ENCODE measurements at places on chromosomes 3 and 15.

GRCh38 chr15:57432141-57432741, 55.9 kb downstream of the CGNL1 start:
- DNase-seq: no peak

DNA sequence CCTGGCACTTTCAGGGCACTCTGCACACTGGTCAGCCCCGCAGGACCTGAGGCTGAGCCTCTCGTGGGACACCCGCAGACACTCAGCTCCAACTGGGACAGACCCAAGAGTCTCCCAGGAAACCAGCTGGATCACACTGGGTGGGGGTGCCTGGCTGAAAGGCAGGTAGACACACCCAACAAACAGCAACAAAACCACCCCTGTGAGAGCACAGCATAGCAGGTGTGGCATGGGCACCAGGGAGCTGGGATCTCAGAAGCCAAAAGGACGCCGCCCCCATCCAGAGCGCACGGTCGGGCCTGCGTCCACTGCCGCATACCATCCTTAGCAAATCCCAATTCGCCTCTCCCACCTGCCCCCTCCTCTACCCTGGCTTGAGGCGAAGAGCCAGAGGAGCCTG, 154.2 kb upstream of the LINGO1 start:
- no peak for DNase-seq

- DNase-seq: no peak
Observed at GRCh38 chr3:46027021-46027705, at the start of gene XCR1. XCR1 (minus strand) TSS chr3:46027483; CDS start chr3:46021947, 5,536 bp downstream.

GRCh38 chr3:17745301-17745700, 2.9 kb upstream of the TBC1D5 start:
- DNase-seq: no peak

- no peak for DNase-seq
Observed at GRCh38 chr3:62125380-62125779, 248.0 kb downstream of the FEZF2 start.

GRCh38 chr15:39645138-39645975, 64.5 kb downstream of the THBS1 start:
- no peak for DNase-seq

- no peak for DNase-seq
Observed at GRCh38 chr3:100833483-100833882, 124.2 kb downstream of the TFG start.

DNA sequence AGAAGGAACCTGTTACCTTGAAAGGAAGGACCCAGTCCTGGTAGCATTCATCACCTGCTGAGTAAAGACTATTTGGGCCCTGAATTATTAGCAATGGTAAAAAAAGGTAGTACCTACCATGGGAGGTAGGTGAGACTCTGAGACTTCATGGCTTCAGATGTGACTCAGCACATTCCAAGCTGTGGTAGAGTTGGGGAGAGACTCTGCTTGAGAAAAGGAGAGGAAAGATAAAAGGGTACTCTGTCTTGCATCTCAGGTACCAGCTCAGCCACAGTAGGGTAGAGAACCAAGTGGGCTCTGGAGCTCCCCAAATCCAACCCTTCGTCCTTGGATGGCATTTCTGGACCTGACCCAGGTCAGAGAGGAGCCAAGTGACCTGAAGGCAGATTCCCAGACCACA, 430.4 kb downstream of the TBL1XR1 start:
- DNase-seq: no peak

- DNase-seq: no peak
Observed at GRCh38 chr3:154274348-154274747, 49.9 kb downstream of the DHX36 start.

GRCh38 chr3:177333533-177334520, 136.5 kb upstream of the TBL1XR1 start:
- DNase-seq: no peak

GRCh38 chr3:72162649-72163184, 377.8 kb upstream of the PROK2 start:
- DNase-seq: no peak

DNA sequence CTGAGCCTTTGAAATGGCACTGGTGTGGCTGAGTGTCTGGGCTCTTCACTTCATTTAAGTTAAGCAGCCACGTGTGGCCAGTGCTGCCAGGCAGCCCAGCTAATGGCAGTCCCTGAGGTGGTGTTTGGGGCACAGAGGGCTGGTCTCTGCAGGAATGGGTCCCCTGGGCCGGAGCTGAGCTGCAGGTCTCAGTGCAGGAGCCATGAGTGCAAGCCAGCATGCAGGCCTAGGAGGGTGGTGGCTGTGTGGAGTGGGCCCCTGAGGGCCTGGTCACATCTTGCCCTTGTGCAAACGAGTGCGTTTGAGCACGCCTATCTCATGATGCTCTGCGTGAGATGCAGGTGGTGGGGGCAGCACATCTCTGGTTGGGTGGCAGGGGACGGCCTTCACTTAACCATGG, 48.9 kb downstream of the PLXNA1 start:
- no peak for DNase-seq

DNA sequence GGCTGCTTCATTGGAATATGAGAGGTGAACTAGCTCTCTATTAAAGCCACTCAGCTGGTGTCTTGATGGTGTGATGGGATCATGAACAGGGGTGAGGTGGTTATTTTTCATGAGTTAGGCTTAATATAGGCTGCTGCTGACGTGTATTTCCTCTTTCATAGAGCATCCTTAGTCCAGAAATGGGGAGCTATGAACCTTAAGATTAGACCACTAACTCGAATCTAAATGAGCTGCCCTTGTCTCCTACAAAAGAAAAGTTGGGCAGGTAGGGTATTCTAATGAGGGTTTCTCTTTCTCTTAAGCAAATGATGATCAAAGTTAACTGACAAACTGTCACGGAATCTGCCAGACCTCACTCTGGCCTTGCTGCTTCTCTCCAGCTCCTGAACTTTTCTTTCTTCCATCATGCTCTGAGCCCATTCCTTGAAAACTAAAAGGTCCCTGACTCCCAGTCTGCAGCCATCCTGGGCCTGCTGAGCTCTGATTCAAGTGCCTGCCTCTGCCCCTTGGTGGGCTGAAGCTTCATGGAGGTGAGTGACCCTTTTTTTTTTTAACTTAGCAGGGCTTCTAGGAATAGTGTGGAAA, at the start of gene TRIM69:
Gene TRIM69 (plus strand): TSS at position 348 of the 585 bp plus-strand sequence. CDS start 177 bp downstream, at position 525.
- peak; percentile 49 for DNase-seq

GRCh38 chr3:131403216-131403895, 21.8 kb downstream of the NUDT16 start:
- DNase-seq: no peak

DNA sequence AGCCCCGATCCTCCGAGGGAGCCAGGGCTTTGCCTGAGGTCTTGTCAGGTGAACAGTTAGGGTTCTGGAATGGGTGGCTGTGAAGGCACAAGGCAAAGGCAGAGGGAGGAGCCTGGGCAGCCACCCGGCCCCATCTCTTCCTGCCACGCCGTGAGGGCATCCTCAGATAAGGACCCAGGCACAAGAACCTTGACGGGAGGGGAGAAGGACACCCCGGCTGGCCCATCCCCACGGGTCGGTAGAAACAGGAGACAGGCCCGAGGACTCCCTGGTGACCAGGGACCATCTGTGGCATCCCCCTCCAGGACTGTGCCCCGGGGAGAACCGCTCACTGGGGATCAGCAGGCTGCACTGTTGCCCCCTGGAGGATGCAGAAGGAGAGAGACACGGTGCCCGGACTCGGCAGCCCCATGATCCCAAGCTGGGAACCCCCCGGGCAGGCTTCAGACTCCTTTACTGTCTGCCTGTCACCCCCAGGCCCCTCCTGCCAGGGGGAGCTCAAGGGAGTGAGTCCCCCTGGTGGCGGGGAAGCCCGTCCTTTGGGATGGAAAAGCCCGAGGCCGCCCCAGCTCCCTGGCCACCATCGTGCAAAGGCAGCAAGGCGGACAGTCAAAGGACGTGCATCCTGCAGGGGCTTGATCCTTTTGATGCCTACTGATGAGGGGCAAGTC, 12.3 kb upstream of the PCSK6 start:
- peak; percentile 45 for DNase-seq

DNA sequence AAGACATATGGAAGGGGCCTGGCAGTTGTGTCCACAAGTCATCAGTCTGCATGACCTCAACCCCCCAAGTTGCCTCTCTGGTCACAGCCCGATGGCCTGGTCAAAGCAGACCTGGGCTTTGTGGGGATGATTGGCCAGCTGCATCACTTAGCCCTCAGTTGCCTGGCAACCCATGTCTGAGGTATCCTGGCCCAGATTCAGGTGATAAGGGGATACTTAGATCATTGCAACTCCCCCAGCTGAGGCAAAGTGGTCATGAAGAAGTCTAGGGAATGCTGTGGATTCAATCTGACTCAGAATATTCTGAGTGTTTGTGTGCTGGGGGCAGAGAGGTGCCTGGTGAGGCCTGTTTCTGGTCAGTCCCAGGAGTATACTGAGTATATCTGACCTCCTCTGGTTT, 5.0 kb downstream of the GPR156 start:
- no peak for DNase-seq

DNA sequence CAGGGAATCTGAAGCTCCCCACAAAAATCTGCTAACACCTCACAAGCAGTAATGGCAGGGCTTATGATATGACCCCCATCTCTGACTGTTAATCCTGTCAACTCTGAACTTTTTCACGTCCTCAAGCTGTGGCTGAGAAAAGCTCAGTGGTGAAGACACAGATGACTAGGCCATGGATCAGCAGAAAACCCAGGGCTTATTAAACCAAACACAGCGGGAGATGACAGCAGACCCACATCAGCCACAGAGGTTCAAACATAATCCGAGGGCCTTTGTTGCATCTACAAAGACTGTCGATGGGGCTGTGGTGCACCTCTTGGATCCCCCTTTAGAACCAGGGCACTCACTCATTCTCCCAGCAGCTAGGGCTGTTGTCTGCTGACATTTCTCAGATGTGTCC, 50.4 kb downstream of the GLB1 start:
- DNase-seq: no peak

GRCh38 chr3:42507761-42508335, 5.4 kb downstream of the VIPR1 start:
- DNase-seq: no peak

DNA sequence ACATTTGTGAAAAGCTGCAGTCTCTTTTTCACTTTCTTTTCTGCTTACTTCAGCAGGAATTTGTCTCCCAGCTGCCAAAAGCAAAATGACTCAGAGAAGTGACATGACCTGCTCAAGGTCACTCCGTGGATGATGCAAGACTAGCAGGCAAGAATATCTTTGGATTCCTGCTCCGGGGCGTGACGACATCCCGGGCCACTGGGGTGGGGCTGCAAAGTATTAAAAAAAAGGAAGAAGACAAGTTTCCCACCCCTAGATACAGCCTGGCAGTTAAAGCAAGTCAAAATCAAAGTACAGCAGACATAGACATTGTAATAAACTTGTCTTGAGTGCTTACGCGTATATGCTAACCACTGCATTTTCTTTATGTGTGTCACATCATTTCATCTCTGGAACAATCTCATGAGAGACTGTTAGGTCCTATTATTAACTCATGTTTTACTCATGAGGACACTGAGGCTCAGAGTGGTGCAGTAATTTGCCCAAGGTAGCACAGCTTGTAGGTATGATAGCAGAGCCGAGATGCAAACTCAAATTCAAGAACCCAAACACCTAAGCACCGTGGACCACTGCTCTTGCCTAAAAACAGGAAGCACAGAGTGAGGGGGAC, 485.2 kb upstream of the PROK2 start:
- peak; percentile 27 for DNase-seq

DNA sequence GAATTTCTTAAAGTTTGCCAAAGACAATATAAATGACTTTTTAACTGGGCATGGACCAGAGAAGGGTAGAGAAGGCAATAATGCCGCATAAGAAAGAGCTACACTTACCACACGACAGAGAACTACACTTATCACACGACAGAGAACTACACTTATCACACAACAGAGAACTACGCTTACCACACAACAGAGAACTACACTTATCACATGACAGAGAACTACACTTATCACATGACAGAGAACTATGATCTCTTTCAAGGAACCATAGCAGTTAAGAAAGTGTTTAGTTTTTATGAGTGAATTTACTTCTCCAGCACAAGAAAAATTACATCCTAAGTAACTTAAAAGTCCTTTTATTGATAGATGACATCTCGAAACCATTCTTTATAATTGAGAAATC, 32.0 kb downstream of the DCUN1D1 start:
- no peak for DNase-seq

DNA sequence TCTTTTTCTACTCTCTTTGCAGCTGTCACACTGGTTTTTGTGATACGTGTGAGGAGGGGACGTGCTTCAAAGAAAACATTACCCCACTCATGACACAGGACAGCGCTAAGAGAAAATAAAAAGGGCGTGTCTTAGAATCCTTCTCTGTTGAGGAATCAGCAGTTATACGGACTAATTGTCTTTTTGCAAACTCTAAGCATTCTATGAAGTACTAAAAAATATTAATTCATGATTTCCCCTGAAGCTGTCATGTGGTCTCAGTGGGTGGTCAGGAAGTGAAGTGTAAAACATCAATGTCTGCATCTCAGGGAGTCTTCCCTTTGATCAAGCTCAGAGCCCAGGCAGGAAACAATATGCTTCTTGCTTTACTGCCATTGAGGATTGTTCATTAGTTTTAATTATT, 117.5 kb upstream of the CRBN start:
- no peak for DNase-seq

DNA sequence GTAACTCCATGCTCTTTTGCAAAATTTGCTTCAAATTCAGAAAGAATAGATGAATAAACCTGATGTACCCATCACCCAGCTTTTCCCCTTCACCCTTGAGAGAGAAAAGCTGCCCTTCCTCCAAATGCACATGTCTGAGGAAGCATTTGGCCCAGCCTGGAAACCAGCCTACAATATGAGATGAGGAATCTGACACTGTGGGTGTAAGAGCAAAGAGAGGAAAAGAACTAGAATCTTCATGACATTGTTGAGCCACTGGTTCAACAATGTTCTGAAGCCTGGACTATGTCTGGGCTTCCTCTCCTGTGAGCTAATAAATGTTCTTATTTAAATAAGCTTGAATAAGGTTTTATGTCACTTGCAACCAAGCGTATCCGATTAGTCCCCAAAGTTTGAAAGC, 18.7 kb upstream of the DCBLD2 start:
- DNase-seq: no peak

GRCh38 chr15:31358957-31359701, 32.5 kb downstream of the KLF13 start:
- no peak for DNase-seq

DNA sequence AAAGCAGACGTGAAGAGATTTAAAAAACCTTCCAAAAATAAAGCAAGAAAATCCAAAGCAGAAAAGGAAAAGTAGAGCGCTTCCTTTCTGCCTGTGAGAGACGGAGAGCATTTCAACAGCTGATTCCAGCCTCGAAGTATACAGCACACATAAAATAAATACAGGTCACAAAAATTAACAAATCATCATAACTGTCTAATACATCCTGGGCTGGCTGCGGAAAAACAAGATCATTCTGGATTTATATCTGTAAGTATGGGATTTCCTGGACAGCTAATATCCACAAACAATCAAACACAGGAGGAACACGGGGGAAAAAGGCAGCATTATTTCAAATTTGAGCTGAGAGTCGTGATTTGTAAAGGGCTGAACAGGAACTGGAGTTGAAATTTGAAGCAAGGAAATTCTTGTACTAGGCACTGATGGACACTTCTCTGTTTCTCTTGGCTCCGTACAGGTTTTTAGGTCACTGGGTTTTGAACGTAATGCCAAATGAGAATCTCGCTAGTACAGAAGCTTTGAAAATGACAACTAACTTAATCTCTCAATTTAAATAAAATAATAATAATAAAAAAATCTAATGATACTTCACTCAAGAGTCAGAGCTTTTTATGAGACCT, 577.7 kb downstream of the FOXP1 start:
- no peak for DNase-seq

GRCh38 chr15:28025413-28025812, 73.7 kb downstream of the OCA2 start:
- DNase-seq: no peak

- DNase-seq: no peak
Observed at GRCh38 chr15:101692801-101693598, 31.3 kb downstream of the TARS3 start.

- no peak for DNase-seq
Observed at GRCh38 chr3:147760941-147761340, 351.8 kb downstream of the ZIC1 start.
